ENCODE measurements at places on chromosomes 6 and 20. TPM values are rescaled to one million over a fixed set of nuclear protein-coding genes. Genes with fewer than 3 reads are reported as not detected.

- peak; percentile 39 for ATAC-seq
Observed at GRCh38 chr20:53984356-53985149, 85.8 kb downstream of the BCAS1 start.

DNA sequence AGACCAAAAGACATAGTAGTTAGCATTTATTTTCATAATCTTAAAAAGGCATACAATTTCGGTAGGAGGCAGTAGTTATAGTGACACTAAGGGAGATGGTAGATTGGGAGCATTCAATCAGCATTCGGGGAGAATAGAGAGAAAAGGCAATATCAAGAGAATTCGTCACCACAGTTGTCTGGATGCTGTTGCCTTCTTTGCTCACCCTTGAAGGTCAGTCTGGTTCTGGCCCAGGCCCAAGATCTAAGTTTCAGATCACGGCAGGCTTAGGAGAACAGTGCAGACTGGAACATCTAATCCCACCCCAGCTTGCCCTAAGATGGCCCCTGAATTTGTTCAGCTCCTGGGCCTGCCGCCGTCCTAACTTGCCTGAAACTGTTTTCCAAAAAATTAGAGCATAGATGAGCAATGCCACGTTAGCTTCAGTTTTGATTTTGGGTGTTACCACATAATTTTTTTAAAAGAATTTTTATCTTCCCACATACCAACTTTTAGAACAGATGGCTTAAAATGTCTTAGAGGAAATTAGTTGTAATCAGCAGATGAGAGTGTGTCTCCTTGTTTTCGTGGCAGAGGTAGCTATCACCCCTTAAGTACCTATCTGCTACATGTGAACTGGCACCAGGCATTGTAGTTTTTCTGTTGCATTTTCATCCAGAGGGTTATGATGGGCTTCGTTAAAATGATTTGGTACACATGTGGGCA is 8.3 kb upstream of the CEP85L start:
- peak; percentile 62 for ATAC-seq

DNA sequence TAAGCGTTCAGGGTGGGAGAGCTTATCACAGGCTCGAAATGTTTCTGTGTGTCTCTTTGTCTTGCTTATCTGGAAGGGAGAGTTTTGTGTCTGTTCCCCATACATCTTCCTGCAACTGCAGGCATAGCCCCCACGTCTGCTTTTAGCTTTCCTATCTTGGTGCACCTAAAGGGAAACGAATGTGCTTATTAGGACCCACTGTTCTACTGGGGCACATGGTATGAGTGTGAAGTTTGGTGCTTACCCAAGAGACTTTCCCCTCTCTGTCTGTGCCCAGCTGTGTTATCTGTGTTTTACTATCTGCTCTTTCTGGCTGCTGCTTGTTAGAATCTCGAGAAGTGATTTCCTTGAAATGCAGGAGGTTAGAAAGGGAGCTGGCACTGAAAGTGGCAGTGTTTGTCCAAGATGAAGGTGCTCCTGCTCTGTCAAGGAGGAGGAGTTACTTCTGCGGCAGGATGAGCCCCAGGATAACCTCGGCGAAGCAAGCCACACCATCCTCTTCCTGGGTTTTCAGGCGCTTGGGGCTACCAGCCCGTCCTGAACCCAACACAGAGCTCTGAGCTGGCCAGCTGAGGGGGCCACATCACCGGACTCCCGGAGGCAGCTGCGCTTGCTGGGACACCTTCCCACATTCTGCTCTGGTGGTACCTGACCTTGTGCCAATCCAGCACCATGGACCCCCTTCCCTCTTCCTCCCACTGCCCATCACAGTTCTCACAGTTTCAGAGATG is 23.4 kb downstream of the DYNLT1 start:
- no peak for ATAC-seq

- peak; percentile 57 for ATAC-seq
Observed at GRCh38 chr6:73471686-73472290, 10.3 kb downstream of the MTO1 start.

- ATAC-seq, result peak; percentile 88
Observed at GRCh38 chr6:52337633-52338290, 24.2 kb upstream of the PAQR8 start.

DNA sequence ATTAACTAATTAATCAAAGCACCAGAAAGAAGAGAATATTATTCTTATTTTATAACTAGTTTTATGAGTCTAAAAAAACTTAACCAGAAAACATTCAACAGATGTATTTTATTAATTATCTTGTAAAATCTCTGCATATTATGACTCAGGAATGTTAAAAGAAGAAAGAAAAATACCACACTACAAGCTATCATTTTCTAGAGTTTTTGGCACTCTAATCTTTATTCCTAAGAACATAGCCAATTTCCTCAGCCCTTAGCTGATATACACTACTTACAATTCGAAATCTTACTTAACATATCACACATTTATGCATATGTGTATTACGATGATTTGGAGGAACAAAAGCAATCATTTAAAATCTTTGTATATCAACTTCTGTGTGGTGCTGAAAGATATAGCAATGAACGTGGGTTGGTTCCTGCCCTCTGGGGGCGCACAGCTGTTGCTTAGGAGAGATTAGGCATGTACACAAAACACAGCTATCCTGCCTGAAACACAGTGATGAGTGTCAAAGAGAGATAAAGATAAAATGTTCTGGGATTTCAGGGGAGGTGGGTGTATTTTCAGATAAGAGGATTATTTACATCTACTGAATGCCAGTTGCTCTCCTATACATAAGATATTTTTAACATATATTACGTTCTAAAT is 404.5 kb downstream of the SYNE1 start:
- ATAC-seq, result peak; percentile 59

DNA sequence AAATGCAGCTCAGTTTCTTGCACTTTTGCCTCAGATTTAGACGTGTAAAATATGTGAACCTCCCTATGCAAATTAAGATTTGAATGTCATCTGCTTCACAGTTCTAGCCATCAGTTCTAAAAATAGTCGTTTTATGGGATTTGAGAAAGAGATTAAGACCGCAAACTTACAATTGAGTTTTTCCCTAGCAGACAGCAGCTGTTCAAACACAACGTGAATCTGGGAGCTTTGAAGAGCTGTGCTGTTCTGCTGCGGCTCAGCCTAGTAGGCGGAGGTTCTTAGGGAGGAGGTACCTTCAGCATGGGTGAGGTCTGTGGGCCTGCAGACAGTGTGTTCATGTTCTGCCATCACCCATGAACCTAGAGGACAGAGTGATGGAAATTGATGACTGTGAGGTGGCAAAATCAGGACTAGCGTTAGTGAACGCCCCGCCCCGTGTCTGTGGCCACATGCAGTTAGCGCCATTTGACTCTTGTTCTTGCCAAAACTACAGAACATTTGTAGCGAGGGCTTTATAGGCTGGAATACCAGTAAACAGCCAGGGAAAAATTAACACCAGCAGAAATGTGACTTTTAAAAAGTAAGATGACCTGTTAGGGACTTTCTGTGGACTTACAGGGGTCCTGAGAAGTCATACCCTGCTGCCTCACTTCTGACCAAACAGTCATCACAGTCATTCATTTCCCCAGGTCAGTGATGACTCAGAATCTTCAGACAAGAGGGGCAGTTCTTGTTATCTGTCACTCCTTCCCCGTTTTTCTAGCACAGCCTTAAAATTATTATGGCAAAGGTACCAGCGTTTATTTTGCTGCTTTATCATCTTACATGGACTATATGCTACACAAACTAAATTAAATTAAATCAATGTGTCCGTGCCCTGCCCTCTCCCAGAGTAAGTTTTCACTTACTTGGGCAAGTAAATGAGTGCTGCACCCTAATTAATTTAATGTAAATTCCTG is 84.3 kb upstream of the TMEM181 start:
- peak; percentile 56 for ATAC-seq

GRCh38 chr20:46704714-46705377 is 4.6 kb upstream of the SLC2A10 start:
- no peak for ATAC-seq

GRCh38 chr6:29948277-29948676 is 5.9 kb downstream of the HLA-A start:
- peak; percentile 11 for ATAC-seq

DNA sequence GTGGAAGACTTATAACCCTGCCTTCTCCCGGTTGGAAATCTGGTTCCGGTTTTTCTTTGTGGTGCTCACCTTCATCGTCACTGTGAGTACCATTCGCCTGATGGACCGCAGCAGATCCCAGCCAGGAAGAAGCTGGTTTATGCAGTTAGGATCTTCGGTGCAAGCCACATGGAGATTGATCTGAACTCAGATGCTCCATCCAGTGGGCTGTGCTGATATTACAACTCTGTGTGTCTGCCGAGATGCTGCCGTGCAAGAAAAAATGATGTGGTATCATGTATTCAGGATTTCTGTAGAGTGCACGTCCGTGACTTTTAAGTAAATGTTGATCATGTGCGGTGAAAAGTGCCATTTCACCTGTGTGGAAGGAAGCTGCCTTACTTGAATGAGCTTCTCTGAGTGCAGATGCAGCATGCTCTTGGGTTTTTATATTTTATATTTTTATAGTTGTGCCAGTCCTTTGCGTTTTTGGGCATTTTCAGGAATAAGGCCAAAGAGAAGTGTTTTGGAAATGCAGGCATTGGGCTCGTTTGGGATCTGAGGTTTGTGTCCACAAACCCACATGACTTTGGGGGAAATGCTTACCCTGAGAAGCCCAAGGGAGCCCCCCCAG is 39.2 kb downstream of the DYNLT1 start:
- ATAC-seq, result peak; percentile 51

- no peak for ATAC-seq
Observed at GRCh38 chr6:89793586-89793985, 26.0 kb downstream of the MDN1 start.

DNA sequence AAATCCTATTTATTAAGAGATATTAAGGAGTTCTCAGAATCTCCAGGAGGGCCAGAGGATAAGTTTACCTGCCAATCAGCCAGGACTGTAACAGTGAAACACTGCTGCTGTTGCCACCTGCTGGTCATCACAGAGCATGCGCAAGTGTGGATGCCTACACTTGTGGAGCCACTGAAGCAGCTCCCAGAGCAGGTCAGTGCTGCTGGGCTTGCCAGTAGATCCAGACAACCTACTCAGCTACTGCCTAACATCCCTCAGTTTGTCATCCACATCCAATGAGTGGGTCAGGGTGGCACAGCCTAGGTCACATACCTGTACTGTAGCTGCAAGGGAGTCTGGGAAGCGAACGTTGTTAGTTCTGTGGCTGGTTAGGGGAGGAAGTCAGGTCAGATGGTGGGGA is 18.3 kb upstream of the NHSL1 start:
- peak; percentile 87 for ATAC-seq

DNA sequence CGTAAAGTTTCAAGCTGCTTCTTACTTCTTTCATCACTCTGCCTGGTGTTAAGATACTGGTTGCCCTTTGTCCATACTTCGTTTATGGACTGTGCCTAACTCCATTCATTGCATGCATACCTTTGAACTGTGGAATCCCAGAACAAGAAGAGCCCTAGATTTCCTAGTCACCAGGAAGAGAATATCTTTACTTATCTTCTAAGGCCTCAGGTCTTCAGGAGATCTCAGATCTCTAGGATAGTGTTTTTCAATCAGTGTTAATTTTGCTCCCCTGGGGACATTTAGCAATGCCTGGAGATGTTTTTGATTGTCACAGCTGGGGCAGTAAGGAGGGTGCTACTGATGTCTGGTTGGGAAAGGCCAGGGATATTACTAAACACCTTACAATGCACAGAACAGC is 35.5 kb upstream of the GJA1 start:
- no peak for ATAC-seq

DNA sequence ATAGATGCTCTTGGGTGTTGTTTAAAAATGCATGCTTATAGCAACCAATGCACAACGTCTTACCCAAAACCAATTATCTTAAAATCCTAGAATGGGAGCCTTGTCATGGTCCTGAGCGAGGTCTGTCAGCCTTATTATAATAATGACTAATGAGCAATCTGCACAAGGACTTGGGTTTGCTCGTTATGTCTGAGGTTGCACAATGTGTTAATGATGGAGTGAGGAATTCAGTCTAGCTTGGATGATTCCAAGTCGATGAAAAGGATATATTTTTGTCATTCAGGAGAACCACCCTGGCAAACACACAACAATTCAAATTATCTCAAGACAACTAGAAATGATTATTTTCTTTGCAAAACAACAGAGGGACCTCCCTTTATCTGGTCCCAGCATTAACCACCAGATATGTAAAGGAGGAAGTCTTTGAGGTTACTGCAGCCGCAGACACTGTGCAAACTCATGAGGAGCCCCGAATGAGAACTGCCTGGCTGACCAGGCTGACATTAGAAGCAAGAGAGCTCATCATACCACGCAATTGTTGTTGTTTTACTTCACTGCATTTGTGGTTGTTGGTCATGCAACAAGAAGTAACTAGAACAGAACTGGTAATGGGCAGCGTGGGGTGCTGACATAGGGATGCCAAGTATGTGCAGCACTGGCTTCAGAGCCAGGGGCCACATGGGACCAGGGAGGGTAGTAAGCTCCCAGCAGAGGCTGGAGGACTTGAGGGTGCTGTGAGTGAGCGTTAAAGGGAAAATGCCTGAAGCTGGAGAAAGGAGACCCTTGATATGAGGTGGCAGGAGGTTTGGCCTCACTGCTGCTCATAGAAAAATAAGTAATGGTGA is 488.3 kb downstream of the CDH26 start:
- no peak for ATAC-seq

Gene LPIN3
- total RNA-seq, result 10.0 TPM

Gene MRPL2
- total RNA-seq, result 67.3 TPM

Gene CPXM1
- 0.63 TPM for total RNA-seq

Gene ECT2L
- 0.11 TPM for total RNA-seq

Gene BRPF3
- 21.8 TPM for total RNA-seq

Gene TPX2
- 142 TPM for total RNA-seq

Gene KHDC1
- total RNA-seq, result 5.1 TPM

All from activated T-helper 17 cell treated with anti-CD3 and anti-CD28 coated beads, Interleukin-2, amount 50 U/mL, for 72 hours (primary cell).